ENCODE measurements at places on chromosomes 6 and 20.

GRCh38 chr6:108969776-108970175 is 121.6 kb downstream of the ARMC2 start:
- no peak for DNase-seq

DNA sequence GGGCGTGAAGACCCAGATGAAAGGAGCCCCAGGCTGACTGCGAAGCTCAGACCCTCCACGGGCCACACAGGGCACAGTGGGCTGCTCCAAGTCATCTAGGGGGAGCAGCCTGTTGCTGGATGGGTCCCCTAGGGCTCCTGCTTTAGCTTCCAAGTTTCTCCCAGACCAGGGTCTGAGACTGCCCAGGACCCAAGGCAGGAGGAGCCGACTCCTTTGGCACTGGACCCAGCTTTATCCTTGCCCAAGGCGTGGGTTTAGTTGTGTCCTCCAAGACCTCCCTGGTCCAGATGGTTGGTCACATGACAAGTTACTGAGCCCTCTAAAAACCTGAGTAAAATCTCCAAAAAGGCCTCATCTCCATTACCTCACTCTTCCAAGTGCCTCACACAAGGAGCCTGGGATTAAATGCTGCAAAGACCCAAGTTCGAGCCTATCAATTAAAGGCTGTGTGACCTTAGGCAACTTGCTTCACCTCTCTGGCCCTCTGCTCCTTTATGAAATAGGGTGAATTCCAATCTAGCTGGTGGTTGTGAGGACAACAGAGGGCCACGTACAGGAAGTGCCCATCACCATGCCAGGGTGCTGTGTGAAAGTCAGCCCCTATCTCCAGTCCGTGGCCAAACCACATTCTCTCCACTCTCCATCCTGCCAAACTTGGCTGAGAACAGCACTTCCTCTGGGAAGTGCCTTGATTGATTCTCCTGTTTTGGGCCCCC is 2.5 kb downstream of the NECAB3 start:
- no peak for DNase-seq

DNA sequence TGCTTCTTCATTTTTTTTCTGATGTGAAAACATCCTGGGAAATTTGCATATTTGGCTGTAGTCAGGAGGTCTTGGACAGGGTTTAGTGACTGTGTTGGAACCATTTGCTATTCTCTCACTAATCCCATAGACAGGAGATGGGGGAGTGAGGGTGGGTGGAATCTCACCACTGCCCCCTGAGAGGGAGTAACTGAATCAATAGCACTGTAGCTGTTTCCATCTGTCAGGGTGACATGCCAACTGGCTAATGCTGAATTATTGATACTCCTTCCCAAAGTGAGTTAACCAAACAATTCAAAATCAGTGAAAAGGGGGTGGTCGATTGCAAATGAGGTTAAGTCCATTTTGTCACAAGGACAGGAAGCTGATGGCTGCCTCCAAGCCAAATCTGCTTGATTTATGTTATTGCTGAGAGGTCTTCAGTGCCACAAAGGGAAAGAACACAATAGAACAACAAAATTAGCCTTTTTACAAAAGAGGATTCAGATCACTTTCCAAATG is 55.1 kb upstream of the B3GAT2 start:
- no peak for DNase-seq

GRCh38 chr20:54110041-54110440 is 39.6 kb upstream of the BCAS1 start:
- no peak for DNase-seq

DNA sequence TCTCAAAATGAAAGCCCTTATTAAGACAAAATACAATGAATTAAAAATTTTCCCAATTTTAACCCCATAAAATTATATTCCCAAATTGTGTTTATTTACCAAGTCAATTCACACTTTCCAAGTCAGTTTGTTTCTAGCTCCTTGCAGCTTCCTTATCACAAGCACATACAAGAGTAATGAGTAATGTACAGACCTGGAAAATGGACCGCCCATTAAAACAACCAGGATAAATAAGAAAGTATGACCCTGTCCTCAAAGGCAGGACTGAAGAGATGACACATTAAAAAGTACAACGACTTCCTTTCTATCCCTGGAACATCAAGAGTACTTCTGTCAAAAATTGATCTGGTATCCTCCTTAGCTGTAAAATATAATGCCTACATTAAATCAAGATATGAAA is 47.1 kb upstream of the TMX4 start:
- DNase-seq, result no peak

DNA sequence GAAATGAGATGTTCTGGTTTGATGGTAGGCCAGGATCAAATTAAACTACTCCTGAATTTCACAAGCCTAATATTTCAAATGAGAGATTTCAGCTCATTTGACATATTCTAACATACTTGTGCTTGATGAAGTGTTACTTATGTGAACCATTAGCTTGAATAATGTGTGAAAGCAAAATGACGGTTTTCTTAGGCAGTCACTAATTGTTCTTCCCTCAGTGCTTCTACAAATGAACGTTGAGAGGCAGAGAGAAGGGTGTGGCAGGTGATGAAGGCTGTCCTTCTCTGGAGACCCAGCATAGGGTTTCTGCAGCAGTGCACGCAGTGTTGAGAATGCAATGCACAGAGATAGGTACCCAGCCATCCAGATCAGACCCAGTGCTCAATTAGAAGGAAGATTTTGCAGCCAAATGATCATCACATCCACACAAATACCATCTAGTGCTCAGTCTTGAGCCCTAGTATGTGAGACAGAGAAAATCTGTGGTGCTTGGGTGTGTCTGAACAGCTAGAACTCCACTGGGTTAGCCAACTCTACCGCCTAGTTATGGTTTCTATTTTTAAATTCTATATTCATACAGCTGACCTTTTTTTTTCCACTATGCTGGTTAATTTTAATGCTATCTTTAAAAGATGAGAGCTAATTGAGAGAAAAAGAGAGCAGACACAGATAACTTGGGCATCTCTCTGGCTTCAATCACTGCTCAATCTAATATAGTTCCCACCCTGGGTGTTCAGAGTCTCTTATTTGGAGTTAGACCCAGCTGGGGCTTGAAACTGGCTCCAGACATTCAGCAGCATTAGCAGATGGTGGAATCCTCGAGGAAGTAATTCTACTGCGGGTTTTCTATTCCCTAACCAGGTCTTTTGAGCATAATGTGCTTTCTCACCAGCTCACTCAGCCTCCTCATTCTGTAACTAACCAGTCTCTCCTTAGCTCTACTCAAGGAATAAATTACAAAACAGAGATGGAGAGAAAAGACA is 4.4 kb upstream of the MYLIP start:
- no peak for DNase-seq
